DMS 273 treated with DMSO at 0.1 percent for 48 hours (cell line): ENCODE measurements at places on chromosomes 7 and 10.

GRCh38 chr7:111413739-111414138, 148.6 kb downstream of the IMMP2L start:
- DNase-seq = no peak

DNA sequence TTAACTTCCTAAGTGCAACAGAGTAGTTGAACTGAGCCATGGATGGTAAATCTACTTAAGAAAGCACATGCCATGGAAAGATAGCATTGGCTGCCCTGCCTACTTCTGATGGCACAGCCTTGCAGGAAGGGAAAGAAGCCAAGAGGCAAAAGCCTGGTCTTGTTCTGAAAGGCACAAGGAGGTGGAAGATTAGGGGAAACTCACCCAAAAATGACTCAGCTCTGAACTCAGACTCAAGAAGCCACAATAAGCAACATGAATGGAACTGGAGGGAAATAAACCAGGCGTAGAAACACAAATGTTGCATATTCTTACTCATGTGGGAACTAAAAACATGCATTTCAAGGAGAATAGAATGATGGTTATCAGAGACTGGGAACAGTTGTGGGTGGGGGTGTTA, 20.8 kb upstream of the ALOX5 start:
- no peak for DNase-seq

DNA sequence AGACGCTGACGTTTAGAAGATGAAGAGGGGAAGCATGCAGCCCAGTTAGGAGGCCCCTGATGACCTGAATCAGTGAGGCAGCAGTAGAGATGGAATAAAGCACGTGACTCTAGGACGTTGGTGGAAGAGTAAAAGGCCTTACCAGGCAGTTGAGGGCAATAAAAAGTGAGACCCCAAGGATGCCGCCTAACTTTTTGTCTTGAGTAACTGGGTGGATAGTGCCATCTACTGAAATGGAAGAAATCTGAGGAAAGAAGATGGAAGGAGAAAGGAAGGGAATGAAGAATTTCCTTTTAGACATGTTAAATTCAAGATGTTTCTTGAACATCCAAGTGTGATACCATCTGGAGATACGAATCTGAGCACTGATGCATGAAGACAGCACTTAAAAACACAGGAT, 220.0 kb upstream of the LRRN3 start:
- DNase-seq = peak; percentile 11

DNA sequence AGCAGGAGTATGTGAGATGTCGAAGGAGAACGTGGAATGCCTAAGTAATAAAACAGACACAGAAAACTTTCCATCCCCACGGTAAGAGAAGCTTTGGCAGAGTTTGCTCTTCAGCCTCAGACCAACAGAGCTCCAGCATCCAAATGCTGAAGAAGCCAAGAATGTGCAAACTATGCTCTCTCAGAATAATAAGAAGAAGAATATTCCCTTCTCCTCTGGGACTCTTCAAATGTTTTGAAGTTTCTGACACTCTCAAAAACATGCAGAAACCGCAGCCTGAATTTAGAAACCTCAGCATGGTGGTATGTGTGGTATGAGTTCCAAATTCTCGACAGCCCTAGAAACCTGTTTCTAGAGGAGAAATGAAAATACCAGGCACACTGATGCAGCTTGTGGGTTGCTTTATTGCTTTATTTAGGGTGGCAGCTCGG, 113.3 kb downstream of the KCNMA1 start:
- no peak for DNase-seq

- DNase-seq = no peak
Measured at GRCh38 chr10:79604294-79604693, 6.4 kb upstream of the SFTPA1 start.
